ENCODE measurements at places on chromosomes 4 and X.

GRCh38 chr4:10856271-10856782 lies 171.8 kb upstream of the CLNK start:
- no peak for DNase-seq

- no peak for DNase-seq
These were observed 469 bp upstream of the GPR78 start for GRCh38 chr4:8579526-8580320.

GRCh38 chr4:153488006-153488891 lies 22.1 kb downstream of the TMEM131L start:
- DNase-seq, result no peak

GRCh38 chr4:3223346-3223745 lies 25.6 kb upstream of the MSANTD1 start:
- DNase-seq, result no peak

GRCh38 chrX:109709129-109709631 lies 23.9 kb downstream of the ACSL4 start:
- no peak for DNase-seq

GRCh38 chr4:48490680-48491513 lies 845 bp downstream of the ZAR1 start:
- DNase-seq, result no peak

DNA sequence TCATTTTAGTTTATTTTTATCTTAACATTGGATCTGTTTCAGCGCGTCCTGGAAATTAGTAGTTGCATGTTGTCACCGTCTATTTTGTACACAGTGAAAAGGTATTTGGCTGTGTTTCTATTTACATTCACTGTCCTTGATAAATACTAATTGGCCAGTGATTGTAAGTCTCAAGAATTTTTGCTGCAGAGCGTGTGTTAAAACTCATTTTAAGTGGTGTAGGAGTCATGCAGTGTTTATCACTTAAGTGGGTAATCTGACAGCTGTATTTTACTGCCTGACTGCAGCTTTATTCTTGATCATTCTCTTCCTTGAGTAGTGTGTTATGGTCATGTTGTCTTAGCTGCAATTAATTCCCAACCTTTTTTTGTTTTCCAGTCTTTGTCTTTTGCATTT lies 9.8 kb downstream of the GUCY1A1 start:
- DNase-seq, result no peak

- no peak for DNase-seq
These were observed 29.4 kb upstream of the CENPU start for GRCh38 chr4:184763150-184763780.

GRCh38 chr4:54882616-54883015 lies 224.9 kb downstream of the KIT start:
- DNase-seq, result no peak
